ENCODE measurements at places on chromosomes 11 and 22. TPM values are rescaled to one million over a fixed set of nuclear protein-coding genes. Genes with fewer than 3 reads are reported as not detected.

GRCh38 chr11:31940371-31941037, 129.4 kb upstream of the PAX6 start:
- ATAC-seq: no peak

GRCh38 chr11:46890665-46891064, 27.7 kb downstream of the LRP4 start:
- ATAC-seq: peak; percentile 63

DNA sequence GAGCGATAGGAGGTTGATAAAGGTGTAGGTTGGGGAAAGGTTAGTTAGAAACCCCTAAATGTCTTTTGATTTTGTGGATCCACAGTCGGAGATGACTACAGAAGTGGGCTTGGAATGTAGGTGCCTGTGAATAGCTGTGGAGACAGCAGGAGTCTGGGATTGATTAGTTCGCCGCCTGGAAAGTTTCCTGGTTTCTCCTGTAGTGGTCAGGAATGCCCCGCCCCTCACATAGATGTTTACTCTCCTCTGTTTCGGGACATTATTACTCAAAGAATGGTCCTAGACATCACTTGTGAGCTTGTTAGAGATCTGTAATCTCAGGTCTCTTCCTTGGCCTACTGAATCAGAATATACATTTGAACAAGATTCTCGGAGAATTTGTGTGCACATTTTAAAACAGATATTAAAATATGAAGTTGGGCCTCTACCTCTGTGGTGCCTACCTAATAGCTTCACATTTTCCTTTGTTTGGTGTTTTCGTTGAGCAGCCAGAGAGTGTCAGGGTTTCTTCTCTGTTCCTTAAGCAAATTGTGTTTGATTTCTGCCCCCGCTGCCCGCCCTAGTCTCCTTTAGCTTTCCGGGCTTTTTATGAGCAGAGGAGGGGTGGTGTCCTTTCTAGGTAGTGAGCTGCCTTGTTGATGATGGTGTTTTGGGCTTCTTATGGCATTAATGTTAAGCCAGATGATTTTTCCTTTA, 89.4 kb downstream of the PPP6R3 start:
- no peak for ATAC-seq

GRCh38 chr11:57903441-57904123, 120.1 kb upstream of the OR9Q1 start:
- ATAC-seq: peak; percentile 95

- no peak for ATAC-seq
Observed at GRCh38 chr22:37420686-37421467, 6.4 kb downstream of the ELFN2 start.

DNA sequence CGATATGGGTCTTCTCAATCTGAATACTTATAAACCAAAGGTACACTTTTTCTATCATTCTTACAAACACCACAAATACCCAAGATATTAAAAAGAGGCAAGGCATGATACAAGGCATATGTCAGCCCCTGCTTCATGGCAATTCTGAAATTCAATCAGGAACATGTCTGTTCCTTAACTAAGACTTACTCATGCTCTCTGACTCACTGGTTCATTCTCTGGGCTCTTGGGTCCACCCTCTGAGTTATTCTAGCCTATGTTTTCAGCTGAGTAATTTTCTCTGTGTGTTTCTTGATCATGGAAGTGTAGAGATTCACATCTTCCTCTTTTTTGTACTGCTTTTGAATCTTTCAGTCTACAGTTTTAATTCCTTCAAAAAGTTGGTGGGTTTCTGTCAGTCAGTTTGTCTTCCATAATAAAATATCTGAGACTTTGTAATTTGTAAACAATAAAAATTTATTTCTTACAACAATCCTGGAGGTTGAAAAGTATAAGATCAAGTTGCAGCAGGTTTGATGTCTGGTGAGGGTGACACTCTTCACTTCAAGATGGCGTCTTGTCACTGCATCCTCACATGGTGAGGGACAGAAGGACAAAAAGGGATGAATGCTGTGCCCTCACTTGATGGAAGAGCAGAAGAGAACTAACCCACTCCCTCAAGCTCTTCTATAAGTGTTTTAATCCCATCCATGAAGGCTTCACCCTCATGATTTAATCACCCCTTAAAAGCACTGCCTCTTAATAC, 211.7 kb downstream of the FAM76B start:
- peak; percentile 96 for ATAC-seq

DNA sequence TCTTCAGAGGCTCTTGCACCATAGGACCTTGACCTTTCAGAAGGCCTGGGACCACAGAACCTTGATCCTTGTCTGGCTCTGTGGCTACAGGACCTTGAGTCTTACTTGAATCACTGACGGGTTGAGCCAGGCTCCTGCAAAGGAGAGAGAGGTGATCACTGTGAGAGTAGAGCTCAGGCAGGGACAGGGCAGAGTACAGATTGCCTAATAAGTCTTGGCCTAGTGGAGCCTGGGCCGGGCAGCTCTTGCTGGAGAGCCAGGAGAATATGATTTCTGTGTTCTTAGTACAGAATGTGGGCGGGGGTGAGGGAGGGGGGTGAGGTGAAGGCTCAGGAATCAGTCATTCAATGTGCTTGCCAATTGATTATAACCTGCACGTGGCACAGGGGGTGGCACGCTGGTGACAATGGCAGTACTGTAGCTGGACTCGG, 26.0 kb downstream of the SERPINH1 start:
- ATAC-seq: no peak

GRCh38 chr22:37284805-37285355, 2.6 kb downstream of the CYTH4 start:
- ATAC-seq: peak; percentile 53

DNA sequence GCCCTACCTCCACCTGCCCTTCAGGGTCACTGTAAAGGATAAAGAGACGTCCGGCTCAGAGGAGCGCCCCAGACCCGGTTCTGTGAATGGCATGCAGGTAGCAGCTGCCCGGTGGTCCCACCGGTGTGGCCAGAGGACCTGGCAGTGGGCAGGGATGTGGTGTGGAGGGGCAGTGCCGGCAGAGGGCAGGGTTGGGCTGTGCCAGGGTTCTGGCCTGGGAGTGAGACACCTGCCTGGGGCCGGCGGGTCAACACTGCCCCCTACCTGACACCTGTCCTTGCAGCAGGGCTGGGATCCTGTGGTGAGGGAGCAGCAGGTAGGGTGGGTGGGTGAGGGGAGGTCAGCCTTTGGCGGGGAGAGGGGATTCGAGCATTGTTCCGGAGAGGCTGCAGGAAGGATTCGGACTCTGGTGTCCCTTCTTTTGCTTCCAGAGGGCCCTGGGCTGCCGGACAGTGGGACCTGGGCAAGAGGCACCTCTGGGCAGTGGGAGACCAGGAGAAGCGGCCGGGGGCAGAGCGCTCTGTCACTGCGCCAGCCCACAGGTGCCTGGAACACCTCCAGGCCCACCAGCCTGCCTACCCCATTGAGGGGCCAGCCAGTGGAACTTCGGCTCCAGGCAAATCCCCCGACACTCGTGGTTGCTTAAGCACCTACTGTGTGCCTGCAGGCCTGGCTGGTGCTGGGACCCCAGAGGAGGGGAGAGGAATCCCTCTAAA, 1.6 kb upstream of the PHLDA2 start:
- ATAC-seq: peak; percentile 49

NXPE1 gene
- total RNA-seq: not detected

SYCE3 gene
- total RNA-seq: not detected

SNX32 gene
- total RNA-seq: 0.12 TPM

Data from esophagus mucosa (tissue), 1 donor.